NCI-H1930 (cell line): ENCODE measurements at places on chromosomes 1 and 21.

GRCh38 chr1:56483104-56483503 lies 96.3 kb downstream of the PLPP3 start:
- DNase-seq: no peak

GRCh38 chr21:36483095-36483494 lies 3.2 kb upstream of the CLDN14 start:
- DNase-seq: no peak

DNA sequence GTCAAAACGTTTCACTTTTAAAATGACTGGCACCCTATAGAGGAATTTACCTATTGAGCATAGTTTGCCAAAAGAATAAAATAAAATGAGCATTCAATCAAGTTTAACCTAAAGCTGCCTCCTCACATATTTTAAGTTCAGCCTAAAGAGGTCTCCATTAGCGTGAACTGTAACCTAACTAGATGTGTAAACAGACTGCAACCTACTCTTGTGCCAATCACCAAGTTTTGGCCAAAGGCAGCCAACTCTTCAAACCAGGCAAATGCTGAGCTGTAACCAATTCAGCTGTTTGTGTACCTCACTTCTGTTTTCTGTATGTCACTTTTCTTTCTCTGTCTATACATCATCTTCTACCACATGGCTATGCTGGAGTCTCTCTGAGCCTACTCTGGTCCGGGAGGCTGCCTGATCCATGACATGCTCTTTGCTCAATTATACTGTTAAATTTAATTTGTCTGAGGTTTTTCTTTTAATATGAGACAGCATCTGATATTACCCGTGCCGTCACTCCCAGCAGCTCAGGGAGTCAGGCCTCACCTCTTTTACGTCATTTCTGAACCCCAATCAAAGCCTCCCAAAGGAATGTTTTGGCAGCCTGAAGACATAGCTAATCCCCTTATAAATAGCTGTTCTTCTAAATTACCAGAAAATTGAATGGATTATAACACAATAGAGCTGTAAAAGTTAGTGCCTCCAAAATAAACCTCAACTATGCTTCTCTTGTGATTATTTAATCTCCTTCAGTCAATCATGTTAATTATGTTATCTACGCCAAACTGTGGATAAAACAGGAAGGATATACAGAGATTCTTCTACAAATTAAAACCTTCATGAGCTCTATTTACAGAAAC lies 81.0 kb upstream of the NR5A2 start:
- DNase-seq: no peak

DNA sequence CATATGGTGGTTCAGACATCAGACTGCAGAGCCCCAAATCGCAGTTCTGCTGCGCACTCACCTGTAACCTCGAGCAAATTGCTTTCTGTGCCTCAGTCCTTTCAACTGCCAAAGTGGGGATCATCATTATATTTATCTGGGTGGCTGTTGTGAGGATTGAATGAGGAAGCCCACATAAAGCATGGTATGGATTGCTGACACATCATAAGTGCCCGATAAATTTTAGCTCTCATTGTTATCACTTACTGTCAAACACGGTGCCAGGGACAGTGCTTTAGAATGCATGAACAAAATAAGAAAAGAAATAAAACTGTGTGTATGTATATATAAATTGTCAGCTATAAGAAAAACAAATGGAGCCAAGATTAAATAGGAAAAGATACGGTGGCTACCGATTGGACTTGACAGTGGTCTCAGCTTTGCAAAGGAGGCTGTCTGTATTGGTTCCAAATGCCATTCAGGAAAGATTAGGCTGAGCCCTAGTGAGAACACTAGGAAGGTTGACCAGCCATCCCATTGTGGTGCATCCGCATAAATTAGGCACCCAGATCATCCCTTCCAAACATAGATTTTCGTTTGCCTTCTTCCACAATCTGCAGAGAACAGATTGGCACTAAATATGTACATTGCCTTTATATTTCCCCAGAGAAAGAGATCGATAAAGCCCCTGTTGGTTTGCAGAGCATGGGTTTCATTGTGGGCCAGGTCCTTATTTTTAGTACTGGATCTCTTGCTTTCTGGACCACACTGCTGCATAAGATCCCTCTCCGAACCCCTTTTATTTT lies 91.8 kb upstream of the KAZN start:
- DNase-seq: no peak

GRCh38 chr1:203135636-203136305 lies 8.2 kb downstream of the ADORA1 start:
- DNase-seq: no peak

GRCh38 chr1:218817071-218817470 lies 356.6 kb upstream of the LYPLAL1 start:
- no peak for DNase-seq

GRCh38 chr1:31637915-31638673 lies 6.6 kb downstream of the PEF1 start:
- no peak for DNase-seq

DNA sequence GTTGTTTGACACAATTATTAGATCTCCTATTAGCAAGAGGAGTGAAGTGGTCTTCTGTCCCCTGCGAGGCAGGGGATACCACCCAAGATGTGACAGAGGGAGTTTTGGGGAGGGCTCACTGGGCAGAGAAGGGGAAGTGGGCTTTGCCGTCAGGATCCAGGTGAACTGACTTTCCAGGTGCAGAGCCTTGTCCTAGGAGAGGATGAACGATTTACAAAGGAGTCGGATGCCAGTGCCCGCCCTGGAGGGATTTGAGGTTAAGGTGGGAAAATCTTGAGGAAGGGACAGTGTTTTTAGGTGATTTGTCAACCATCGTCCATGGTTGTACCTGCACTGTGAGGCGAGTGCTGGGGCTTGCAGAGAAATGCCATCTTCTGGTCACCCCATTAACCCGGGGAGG lies 201.0 kb downstream of the CAMTA1 start:
- DNase-seq: no peak

- no peak for DNase-seq
These were observed 10.4 kb downstream of the ZBTB8A start for GRCh38 chr1:32549616-32550015.

- no peak for DNase-seq
These were observed 10.5 kb upstream of the LRRC8D start for GRCh38 chr1:89810302-89810701.

GRCh38 chr1:21335750-21336224 lies 45.5 kb upstream of the ECE1 start:
- DNase-seq: no peak

DNA sequence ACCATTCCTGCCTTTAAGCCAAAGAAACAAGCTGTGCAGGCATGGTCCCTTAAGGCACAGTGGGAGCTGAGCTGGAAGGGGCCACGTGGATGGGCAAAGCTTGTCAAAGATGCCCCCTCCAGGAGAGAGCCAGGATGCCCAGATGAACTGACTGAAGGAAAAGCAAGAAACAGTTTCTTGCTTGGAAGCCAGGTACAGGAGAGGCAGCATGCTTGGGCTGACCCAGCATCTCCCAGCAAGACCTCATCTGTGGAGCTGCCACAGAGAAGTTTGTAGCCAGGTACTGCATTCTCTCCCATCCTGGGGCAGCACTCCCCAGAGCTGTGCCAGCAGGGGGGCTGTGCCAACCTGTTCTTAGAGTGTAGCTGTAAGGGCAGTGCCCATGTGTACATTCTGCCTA lies 1.3 kb upstream of the SLC50A1 start:
- no peak for DNase-seq

GRCh38 chr1:161954466-161954865 lies 69.2 kb downstream of the OLFML2B start:
- no peak for DNase-seq

DNA sequence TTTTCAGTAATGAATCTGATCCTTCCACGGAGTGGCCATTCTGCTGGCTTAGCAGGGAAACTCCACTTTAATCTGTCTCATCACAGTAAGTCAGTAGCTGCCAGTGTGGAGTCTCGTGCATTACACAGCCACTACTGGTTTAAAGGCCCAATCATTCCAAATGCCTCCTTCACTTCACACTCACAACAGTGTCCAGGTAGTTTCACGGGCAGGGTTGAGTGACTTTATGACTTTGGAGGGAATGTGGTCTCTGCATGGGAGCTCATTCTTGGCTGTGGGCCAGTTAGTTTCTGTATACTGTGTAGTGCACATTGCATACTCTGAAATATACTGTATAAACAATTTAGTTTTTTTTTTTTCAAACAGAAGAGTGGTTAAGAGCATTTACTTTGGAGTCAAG lies 34.6 kb upstream of the C1orf87 start:
- DNase-seq: no peak

DNA sequence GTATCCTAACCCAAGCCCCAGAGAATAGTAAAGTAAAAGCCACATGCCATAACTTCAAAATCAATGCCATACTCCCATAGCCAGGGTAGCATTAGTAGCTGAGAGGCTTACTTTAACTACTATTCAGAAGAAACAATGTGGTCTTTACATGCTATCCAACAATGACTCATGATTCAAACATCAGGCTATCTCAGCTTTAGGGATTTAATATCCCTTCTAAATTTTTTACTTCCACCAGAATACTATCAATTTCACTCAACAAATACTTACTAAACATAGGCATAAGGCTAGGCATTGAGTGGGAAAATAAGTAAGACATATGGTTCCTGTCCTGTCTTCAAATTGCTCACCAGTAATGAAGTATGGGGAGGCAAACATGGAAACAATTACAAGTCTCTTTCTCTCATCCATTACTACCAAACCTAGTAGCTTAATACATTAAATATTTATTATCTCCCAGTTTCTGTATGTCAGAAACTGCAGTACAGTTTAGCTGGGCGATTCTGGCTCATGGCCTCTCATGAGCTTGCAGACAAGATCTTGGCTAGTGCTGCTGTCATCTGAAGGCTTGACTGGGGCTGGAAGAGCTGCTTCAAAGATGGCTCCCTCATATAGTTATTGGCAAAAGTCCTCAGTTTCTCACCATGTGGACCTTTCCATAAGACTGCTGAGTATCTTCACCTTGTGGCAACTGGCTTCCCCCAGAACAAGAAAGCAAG lies 30.7 kb downstream of the EVI5 start:
- no peak for DNase-seq

GRCh38 chr1:83509301-83509781 lies 489.6 kb downstream of the TTLL7 start:
- DNase-seq: no peak

GRCh38 chr1:206590025-206590758 lies 22.1 kb downstream of the EIF2D start:
- no peak for DNase-seq

DNA sequence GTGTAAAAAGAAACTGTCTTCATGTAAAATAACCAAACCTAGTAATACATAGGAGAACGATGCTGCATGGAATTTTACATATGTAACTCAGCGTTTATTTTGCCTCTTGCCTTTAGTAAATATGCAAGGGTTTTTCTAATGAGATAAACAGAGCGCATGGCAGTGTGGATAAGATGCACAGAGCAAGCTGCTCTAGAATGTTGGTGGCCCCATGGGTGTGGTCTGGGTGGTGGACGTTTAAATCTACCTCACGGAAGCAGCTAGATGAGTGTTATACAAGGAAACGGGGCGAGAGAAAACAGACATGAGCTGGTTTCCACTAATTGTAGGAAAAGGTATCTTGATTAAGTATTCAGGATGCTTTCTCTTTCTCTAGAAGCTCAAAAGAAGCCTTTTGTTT lies 205.9 kb downstream of the DSCAM start:
- no peak for DNase-seq

- no peak for DNase-seq
These were observed 714.9 kb downstream of the MATN1 start for GRCh38 chr1:30008372-30008997.

DNA sequence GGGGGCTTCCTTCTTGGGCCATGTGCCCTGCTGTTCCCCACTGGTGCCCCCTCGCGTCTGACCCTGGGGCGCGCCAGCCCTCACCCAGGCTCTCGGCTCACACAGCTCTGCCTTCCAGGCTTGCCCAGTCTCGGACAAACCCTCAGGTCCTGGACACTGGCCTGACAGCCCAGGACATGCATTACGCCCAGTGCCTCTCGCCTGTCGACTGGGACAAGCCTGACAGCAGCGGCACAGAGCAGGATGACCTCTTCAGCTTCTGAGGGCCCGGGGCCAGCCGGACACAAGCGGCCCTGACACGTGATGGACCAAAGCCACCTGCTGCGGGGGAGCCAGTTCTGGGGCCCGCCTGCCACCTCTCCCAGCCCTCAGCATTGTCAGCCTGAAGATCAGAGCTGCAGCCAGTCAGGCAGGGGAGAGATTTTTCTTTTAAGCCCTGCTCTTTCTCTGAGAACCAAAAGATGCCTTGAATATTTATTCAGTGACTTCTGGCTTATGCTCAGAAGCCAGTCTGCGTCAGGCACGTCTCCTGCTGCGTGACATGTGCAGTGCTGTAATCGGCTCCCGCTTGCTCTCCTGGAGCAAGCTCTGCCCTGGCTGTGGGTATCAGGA lies 23.4 kb downstream of the LDLRAP1 start:
- DNase-seq: no peak

DNA sequence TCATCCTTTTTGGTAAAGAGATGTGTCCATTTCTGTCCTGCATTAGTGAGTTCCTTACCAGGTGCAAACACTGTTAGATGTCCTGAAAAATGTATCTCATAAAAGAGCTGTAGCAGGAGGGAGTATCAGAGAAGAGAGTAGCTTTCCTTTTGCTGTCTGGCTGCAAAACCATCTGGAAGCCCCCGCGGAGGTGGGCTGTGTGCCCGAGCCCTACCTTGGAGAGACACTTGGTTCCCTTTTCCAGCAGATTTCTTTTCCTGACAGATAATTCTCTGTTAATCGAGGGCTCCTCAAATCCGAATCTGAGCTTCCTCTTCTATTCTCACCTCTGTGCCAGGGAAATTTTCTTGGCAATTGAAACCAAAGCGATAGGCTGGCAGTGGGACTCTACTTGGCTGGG lies 53.0 kb downstream of the KIF26B start:
- DNase-seq: no peak

DNA sequence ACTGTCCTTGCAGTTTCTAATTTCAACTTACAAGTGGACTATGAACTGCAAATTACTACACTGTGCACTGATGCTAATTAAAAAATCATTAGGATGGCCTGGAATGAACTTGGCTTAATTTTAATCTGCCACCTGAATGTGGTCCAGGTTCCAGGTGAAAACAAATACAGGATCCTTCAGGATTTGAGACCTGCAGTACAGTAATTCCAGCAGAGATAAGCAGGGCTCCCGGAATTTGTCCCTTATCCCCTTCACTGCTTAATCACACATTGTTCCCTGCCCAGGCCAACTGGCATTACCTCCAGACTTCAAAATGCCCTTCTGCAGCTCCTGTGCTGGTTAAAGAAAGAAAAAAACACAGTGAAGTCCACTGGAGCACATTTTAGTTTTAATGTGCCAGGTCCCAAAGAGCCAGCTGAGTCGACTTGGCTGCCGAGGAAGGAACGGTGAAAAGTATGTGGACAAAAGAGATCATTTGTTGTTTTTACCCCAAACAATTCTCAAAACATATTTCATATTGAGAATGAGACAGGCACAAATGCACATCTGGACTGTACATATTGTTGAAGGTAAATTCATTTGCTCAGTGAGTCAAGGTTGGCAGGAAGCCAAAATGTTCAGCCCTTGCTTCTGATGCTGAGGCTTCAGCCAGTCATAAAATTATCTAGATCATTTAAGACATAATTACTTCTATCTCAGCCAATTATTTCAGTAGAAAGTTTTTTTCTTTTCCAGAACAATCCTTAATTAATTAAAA lies 28.3 kb downstream of the DEGS1 start:
- DNase-seq: no peak
